ENCODE measurements at places on chromosomes 7 and 10. TPM values are rescaled to one million over a fixed set of nuclear protein-coding genes. Genes with fewer than 3 reads are reported as not detected.

- H3K27ac ChIP-seq, result no peak overlapping the region
- no peak overlapping the region for H3K4me3 ChIP-seq
- H3K4me1 ChIP-seq, result peaks cover 4% of the 10 kb centered on the region
- no peaks in the 10 kb centered on the region for H3K36me3 ChIP-seq
- H3K27me3 ChIP-seq, result no peaks in the 10 kb centered on the region
Measured at GRCh38 chr10:11539191-11539868, 72.1 kb downstream of the USP6NL start.

DNA sequence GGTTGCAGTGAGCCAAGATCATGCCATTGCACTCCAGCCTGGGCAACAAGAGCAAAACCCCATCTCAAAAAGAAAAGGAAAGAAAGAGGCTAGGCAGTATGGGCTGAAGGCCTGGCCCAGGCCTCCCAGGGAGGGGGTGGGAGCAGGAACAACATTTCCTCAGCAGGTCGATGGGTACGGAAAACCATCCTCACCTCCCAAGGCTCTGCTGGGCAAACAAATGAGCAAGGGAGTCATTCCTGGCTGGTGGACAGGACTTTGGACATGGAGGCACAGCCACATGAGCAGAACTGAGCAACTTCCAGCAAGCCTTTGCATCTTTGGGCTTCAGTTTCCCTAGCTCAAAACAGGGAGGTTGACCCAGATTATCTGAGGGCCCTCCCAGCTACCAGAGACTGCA, 13.0 kb downstream of the OGDHL start:
- H3K4me3 ChIP-seq, result no peak overlapping the region
- DNase-seq, result no peak
- no peaks in the 10 kb centered on the region for H3K4me1 ChIP-seq
- peaks cover 35% of the 10 kb centered on the region for H3K27me3 ChIP-seq

GRCh38 chr7:16626388-16626787, 19.2 kb downstream of the ANKMY2 start:
- no peaks in the 10 kb centered on the region for H3K27me3 ChIP-seq
- no peak for DNase-seq
- H3K4me1 ChIP-seq, result no peaks in the 10 kb centered on the region
- H3K27ac ChIP-seq, result no peak overlapping the region

PON1 gene
- polyA plus RNA-seq, result not detected

- no peaks in the 10 kb centered on the region for H3K27me3 ChIP-seq
- H3K36me3 ChIP-seq, result no peaks in the 10 kb centered on the region
- no peak overlapping the region for H3K4me3 ChIP-seq
- H3K4me1 ChIP-seq, result no peaks in the 10 kb centered on the region
- H3K27ac ChIP-seq, result no peak overlapping the region
Measured at GRCh38 chr7:69615685-69616084, 17.4 kb downstream of the AUTS2 start.

DNA sequence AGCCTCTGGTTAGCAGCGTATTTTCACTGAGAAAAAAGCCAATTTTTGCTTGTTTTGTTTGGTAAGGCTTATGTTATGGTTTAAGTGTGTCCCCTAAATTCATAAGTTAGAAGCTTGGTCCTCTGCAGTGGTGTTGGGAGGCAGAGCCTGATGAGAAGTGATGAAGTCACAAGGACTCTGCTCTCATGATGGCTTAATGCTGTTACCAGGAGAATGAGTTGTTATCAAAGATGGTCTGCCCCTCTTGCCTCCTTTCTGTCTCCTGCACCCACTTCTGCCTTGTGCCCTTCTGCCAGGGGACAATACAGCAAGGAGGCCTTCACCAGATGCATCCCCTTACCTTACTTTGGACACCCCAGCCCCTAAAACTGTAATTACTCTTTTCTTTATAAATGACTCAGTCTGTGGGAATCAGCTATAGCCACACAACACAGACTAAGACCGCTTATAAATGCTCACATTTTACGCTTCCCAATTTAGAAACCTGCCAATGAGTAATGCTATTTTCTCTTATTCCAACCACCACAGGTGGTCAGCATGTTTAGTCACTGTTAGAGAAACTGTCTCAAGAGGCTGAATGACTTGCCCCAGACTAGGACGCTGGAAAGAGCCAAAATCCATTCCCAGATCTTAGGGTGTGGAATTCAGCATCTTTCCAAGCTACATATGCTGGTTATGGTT, 6.1 kb upstream of the PKD1L1 start:
- H3K4me1 ChIP-seq, result peaks cover 17% of the 10 kb centered on the region
- no peaks in the 10 kb centered on the region for H3K27me3 ChIP-seq
- peaks cover 32% of the 10 kb centered on the region for H3K36me3 ChIP-seq
- DNase-seq, result no peak
- no peak overlapping the region for H3K27ac ChIP-seq
- no peak overlapping the region for H3K4me3 ChIP-seq

DNA sequence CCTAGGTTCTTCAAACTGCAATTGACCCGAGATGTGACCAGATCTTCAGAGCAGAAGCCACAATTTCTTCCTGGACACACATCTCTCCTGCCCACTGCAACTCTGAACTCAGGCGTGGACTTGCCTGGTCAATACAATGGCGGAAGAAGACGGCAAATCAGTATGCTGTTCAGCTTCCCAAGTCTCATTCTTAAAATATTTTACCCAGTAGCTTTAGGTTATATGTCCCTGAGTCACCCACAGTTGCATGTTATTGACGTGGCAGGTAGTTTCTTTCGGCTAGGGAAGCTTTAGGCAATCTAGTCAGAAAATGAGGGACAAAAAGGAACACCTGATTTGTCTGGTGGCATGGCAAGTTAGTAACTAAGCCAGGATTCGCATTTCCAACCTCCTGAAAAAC, 22.5 kb downstream of the CEP41 start:
- no peaks in the 10 kb centered on the region for H3K27me3 ChIP-seq
- DNase-seq, result no peak
- no peaks in the 10 kb centered on the region for H3K36me3 ChIP-seq
- H3K4me1 ChIP-seq, result no peaks in the 10 kb centered on the region

PNLIP gene
- polyA plus RNA-seq, result 1.0 TPM

TBX20 gene
- not detected for polyA plus RNA-seq

CYP26A1 gene
- 0.15 TPM for polyA plus RNA-seq

FFAR4 gene
- polyA plus RNA-seq, result 0.08 TPM

- no peak overlapping the region for H3K27ac ChIP-seq
- H3K4me3 ChIP-seq, result no peak overlapping the region
- H3K27me3 ChIP-seq, result no peaks in the 10 kb centered on the region
- no peak for DNase-seq
- H3K4me1 ChIP-seq, result no peaks in the 10 kb centered on the region
Measured at GRCh38 chr7:156004265-156005201, 192.3 kb upstream of the SHH start.

DNA sequence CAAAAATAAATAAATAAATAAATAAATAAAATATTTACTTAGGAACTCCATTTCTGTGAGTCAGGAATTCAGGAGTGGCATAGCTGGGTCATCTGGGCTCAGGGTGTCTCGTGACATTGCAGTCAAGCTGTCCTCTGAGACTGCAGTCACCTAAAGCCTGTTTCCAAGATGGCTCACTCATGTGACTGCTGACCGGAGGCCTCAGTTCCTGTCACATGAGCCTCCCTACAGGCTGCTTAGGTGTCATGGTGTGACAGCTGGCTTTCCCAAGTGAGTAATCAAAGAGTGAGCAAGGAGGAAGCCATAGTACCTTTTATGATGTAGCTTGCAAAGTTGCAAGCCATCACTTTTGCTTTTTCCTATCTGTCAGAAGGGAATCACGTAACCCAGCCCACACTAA, 128.6 kb upstream of the KCTD7 start:
- H3K27ac ChIP-seq, result no peak overlapping the region
- no peak for DNase-seq
- H3K36me3 ChIP-seq, result no peaks in the 10 kb centered on the region
- no peaks in the 10 kb centered on the region for H3K4me1 ChIP-seq
- peaks cover 5% of the 10 kb centered on the region for H3K27me3 ChIP-seq
- no peak overlapping the region for H3K4me3 ChIP-seq

CPA5 gene
- 0.48 TPM for polyA plus RNA-seq

DNA sequence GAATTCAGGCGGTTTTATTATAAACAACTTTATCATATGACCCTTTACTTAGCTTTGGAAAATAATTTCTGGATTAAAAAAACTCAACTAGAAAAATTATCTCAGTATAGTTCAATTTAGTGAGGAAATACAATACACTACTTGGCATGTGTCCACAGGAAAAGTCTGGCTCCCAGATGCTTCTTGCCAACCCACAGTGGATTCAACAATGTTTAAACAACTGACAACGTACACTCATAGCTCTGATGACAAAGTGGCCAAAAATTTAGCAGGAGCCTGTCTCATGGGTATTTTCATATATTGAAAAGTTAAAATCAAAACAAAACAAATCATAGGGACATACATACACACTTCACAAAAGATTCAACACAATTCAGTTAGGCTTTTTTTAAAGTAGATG, 158.8 kb downstream of the SKAP2 start:
- no peaks in the 10 kb centered on the region for H3K36me3 ChIP-seq
- peak; percentile 72 for DNase-seq
- H3K4me1 ChIP-seq, result no peaks in the 10 kb centered on the region
- no peak overlapping the region for H3K4me3 ChIP-seq
- H3K27ac ChIP-seq, result no peak overlapping the region

- no peak overlapping the region for H3K4me3 ChIP-seq
- H3K4me1 ChIP-seq, result no peaks in the 10 kb centered on the region
- no peak for DNase-seq
- H3K36me3 ChIP-seq, result peaks cover 6% of the 10 kb centered on the region
Measured at GRCh38 chr10:62000726-62001125, 99.2 kb downstream of the ARID5B start.

GRCh38 chr7:93856323-93856722, 34.2 kb downstream of the TFPI2 start:
- H3K27me3 ChIP-seq, result no peaks in the 10 kb centered on the region
- H3K27ac ChIP-seq, result no peak overlapping the region
- no peaks in the 10 kb centered on the region for H3K4me1 ChIP-seq
- H3K36me3 ChIP-seq, result no peaks in the 10 kb centered on the region

FAM25A gene
- polyA plus RNA-seq, result not detected

EGFR gene
- polyA plus RNA-seq, result 3.4 TPM

DNA sequence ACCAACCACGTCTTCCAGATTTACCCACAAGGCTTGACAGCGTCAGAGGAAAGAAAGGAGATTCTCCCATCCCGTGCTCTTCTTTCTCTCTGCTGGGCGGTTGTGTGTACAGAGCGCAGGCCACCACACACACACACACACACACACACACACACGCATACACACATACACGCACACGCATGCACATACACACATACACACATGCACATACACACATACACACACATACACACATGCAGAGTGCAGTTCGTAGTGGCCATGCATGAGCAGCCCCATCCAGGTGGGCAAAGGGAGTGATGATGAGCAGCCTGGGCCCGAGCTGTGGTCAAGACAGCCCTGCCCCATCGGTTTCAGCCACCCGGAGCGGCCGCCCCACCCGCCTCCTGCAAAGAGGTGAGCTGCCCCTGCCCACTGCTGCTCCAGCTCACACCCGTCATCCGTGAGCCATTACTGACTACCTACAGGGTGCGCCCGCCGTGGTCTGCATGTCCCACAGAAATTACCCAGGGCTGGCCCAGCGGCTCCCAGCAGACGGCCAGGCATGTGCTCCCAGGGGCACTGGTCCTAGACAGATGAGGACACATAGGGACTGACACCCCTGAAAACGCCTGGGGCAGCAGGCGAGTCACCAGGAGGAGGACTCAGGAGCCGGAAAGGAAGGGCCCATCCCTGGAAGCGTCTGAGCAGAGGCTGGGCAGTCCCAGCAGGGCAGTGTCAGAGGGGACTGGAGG, 69.6 kb downstream of the ASB13 start:
- H3K27me3 ChIP-seq, result no peaks in the 10 kb centered on the region
- H3K4me1 ChIP-seq, result no peaks in the 10 kb centered on the region
- DNase-seq, result no peak
- no peak overlapping the region for H3K4me3 ChIP-seq

- DNase-seq, result peak; percentile 91
- H3K36me3 ChIP-seq, result no peaks in the 10 kb centered on the region
- H3K27me3 ChIP-seq, result no peaks in the 10 kb centered on the region
- H3K4me1 ChIP-seq, result peaks cover 7% of the 10 kb centered on the region
- H3K4me3 ChIP-seq, result no peak overlapping the region
Measured at GRCh38 chr7:90625562-90625961, 29.4 kb downstream of the CDK14 start.

DNA sequence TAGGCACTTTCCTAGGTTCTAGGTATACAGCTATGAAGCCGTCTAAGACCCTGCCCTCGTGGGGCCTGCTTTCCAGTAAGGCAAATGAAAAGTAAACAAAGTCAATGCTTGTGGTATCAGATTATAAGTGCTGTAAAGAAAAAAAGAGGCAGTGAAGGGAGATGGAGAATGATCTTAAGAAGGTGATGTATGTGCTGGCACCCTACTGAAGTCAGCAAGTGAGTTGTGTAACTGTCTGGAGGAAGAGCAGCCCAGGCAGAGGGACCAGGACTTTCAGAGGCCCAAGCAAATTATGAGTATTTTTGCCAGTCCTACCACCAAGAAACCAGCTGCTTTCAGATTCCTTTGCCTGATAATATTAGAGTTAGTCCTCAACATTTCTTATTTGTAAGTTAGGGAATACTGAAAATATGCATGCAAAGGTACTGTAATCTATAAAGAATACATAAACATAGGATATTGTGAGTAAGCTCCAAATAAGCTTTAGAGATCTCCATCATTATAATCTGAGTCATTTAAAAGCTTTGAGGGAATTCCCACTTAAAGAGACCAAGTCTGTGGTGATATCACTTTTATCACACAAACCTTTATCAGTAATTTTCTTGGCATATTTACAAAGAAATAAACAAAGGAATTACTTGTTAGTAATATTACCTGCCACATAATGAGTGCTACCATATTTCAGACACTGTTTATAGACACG, 329.2 kb upstream of the LRGUK start:
- no peak overlapping the region for H3K27ac ChIP-seq
- no peaks in the 10 kb centered on the region for H3K27me3 ChIP-seq
- no peaks in the 10 kb centered on the region for H3K4me1 ChIP-seq
- H3K4me3 ChIP-seq, result no peak overlapping the region
- no peaks in the 10 kb centered on the region for H3K36me3 ChIP-seq
- no peak for DNase-seq

PLCE1 gene
- 2.1 TPM for polyA plus RNA-seq

HOXA5 gene
- 7.8 TPM for polyA plus RNA-seq

TET1 gene
- polyA plus RNA-seq, result 0.20 TPM

GRCh38 chr10:121167534-121168243, 316.5 kb downstream of the WDR11 start:
- peaks cover 20% of the 10 kb centered on the region for H3K4me1 ChIP-seq
- no peak overlapping the region for H3K4me3 ChIP-seq
- H3K27me3 ChIP-seq, result no peaks in the 10 kb centered on the region

GRCh38 chr10:81027223-81027622, 489.5 kb downstream of the SH2D4B start:
- DNase-seq, result no peak
- H3K4me1 ChIP-seq, result no peaks in the 10 kb centered on the region
- H3K36me3 ChIP-seq, result no peaks in the 10 kb centered on the region
- H3K27me3 ChIP-seq, result no peaks in the 10 kb centered on the region
- H3K27ac ChIP-seq, result no peak overlapping the region

- no peaks in the 10 kb centered on the region for H3K27me3 ChIP-seq
- H3K36me3 ChIP-seq, result no peaks in the 10 kb centered on the region
- H3K27ac ChIP-seq, result peak overlapping the region; percentile 60
- no peak overlapping the region for H3K4me3 ChIP-seq
- H3K4me1 ChIP-seq, result no peaks in the 10 kb centered on the region
Measured at GRCh38 chr7:50266635-50267386, 37.7 kb upstream of the IKZF1 start.

GRCh38 chr7:36448781-36449379, 59.2 kb downstream of the ANLN start:
- H3K36me3 ChIP-seq, result peaks cover 6% of the 10 kb centered on the region
- no peak overlapping the region for H3K4me3 ChIP-seq
- no peak for DNase-seq
- no peak overlapping the region for H3K27ac ChIP-seq
- no peaks in the 10 kb centered on the region for H3K4me1 ChIP-seq
- H3K27me3 ChIP-seq, result no peaks in the 10 kb centered on the region

Measured in stomach (tissue), 19 donors.